ENCODE measurements at places on chromosomes 16 and 17. TPM values are rescaled to one million over a fixed set of nuclear protein-coding genes. Genes with fewer than 3 reads are reported as not detected.

Gene KCNG4
- not detected for total RNA-seq

Gene DRC3
- total RNA-seq, result not detected

Gene FBXO39
- 6.4 TPM for total RNA-seq

Gene ABHD15
- total RNA-seq, result 15.7 TPM

Gene KRT33A
- not detected for total RNA-seq

Gene SLC5A10
- total RNA-seq, result not detected

Gene ANKRD40CL
- total RNA-seq, result not detected

Gene CCL7
- not detected for total RNA-seq

Gene TTLL6
- not detected for total RNA-seq

Gene KRTAP4-6
- total RNA-seq, result not detected

Gene TAT
- not detected for total RNA-seq

Gene CLEC3A
- total RNA-seq, result not detected

Gene PRR11
- total RNA-seq, result 40.6 TPM

Gene AOC3
- 2.2 TPM for total RNA-seq

Gene RRAD
- 0.95 TPM for total RNA-seq

Gene FBXW10
- total RNA-seq, result 0.22 TPM

Gene CA4
- not detected for total RNA-seq

Gene OGFOD3
- 29.2 TPM for total RNA-seq

Gene GFOD2
- 13.4 TPM for total RNA-seq

Gene BEAN1
- total RNA-seq, result not detected

Gene RFFL
- 80.2 TPM for total RNA-seq

Gene MRTFB
- 21.6 TPM for total RNA-seq

Gene VEZF1
- 42.4 TPM for total RNA-seq

Gene SULT1A2
- 0.63 TPM for total RNA-seq

Gene PRAC2
- not detected for total RNA-seq

Gene OMG
- 0.61 TPM for total RNA-seq

Gene KCNJ18
- not detected for total RNA-seq

Gene CIBAR2
- not detected for total RNA-seq

Gene ZNF263
- 25.0 TPM for total RNA-seq

Gene NPIPB13
- total RNA-seq, result 10.8 TPM

Gene DPEP1
- not detected for total RNA-seq

Gene CES4A
- 54.4 TPM for total RNA-seq

Gene ADGRG3
- total RNA-seq, result not detected

Gene ENPP7
- total RNA-seq, result not detected

Gene RSPRY1
- total RNA-seq, result 38.3 TPM

Gene MAPT
- 0.10 TPM for total RNA-seq

Gene RPGRIP1L
- 5.1 TPM for total RNA-seq

Gene BAIAP3
- 1.8 TPM for total RNA-seq

Gene ST6GALNAC1
- total RNA-seq, result 1.1 TPM
